NCI-H2029 (cell line): ENCODE measurements at places on chromosomes 13 and 19.

DNA sequence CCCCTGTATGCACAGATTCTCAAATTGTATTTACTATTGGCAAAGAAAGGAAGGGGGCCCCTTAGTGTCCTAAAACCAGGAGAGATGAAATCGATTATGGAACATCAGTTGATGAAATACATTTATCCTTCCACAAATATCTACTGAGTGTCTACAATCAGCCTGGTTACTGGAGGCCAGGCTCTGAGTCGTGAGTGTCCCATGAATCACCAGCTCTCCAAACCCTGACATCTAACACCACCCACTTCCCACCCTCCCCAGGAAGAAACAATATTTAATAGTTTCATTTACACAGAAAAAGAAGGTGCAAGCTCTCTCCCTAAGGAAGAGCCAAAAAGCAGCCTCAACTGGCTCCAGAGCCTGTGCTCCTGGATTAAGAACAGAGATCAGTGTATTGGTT lies 25.2 kb downstream of the KCTD15 start:
- no peak for DNase-seq

DNA sequence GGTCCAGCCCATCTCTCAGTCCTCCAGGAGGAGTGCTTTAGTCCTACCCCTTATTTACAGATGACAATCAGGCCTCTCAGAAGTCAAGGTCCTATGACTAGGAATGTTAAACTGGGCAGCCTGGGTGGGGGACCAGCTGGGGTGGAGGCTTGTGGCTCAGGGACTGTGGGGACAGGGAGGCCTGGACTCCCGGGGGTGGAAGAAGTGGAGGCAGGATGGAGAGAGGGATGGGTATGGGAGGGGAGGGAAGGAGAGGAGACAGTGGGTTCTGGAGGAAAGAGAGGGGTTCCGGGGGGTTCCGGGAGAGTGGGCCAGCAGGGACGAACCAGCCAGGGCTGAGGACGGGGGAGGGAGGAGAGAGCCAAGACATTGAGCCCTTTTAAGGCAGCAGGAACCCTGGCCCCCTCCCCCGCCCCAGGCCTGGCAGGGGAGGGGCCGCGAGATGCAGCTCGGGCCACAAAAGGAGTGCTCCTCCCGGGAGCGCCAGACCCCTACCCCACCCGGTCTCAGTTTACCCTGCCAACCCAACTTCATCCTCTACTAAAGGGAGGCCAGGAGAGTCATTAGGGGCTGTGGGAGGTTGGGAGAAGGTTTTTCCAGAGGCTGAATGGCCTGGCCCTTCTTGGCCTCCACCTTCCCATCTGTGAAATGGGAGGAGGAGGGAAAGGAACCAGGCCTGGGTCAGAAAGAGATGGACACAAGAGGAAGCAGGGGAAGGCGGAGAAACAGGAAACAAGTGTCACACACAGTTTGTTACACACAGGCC lies 1.7 kb downstream of the DMPK start:
- DNase-seq = peak; percentile 27

DNA sequence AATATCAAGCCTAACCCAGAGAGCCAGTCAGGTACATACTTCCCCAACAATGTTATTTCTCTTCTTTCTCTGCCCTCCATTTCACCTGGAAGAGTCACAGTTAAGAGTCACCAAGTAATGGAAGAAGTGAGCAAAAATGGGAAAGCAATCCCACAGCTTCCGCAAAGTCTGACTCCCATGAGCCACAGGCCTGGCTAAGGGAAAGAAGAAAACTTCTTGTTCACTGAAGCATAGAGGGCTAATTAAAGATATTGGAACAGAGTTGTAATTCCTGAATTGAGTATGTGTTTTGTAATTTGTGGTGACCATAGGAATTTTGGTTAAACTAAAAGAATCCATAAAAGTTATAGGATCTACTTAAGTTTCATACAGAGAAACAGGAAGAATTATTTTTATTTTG lies 830.9 kb upstream of the PCDH20 start:
- DNase-seq = no peak

GRCh38 chr13:31850041-31850555 lies 110.8 kb downstream of the RXFP2 start:
- no peak for DNase-seq

GRCh38 chr13:94020833-94021232 lies 458.6 kb downstream of the DCT start:
- DNase-seq = no peak

DNA sequence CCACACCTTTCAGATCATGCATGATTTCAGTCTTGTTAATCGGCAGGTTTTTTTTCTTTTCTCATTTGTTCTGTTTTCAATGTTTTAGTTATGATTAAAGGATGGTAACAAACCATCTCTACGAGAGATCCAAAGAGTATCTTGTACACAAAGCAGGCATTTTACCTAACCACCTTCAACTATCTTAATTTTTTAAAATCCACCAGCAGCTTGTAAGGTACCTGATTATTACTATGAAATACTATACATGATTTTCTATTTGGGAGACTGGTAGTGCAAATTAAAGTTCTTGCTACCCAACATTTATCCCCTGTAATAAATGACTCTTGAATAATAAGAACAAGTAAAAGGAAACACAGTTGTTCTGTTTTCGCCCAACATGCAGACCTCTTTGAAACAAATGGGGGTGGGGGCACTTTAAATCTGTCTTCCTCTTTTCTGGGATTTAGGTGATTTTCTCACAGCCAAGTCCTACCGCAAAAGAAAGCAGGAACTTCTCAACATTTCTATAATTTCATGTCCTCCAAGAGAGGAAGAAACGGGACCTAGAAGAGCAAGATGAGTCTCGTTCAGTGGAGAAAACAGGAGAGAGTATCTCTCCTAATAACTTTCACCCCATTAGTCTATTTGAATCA lies 3.6 kb downstream of the POU4F1 start:
- DNase-seq = no peak

- DNase-seq = no peak
Measured at GRCh38 chr19:17951990-17952976, 14.6 kb upstream of the KCNN1 start.

DNA sequence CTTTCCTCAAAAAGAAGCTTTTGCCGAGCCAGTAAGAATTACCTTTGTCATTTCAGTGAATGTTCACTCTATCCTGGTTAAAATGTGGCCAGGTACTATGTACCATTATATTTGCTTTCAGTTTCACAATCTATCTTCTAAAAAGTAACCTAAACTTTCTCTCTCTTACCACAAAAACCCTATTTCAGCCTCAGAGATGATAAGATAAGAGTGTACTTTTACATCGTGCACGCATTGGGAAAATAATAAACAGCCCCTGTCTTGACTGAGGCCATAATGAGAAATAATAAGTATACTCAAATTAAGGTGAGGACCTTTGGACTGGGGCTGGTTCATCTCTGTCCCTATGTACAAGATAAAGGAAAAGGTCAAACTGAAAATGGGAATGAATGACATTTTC lies 77.7 kb downstream of the ZNF726 start:
- DNase-seq = no peak

GRCh38 chr19:40523322-40524047 lies 53.2 kb upstream of the SHKBP1 start:
- peak; percentile 67 for DNase-seq

- DNase-seq = peak; percentile 33
Measured at GRCh38 chr19:41264581-41265394, 616 bp downstream of the HNRNPUL1 start.

- DNase-seq = no peak
Measured at GRCh38 chr13:112354330-112355273, 21.6 kb upstream of the SPACA7 start.
